ENCODE measurements at places on chromosomes 6 and 20.

DNA sequence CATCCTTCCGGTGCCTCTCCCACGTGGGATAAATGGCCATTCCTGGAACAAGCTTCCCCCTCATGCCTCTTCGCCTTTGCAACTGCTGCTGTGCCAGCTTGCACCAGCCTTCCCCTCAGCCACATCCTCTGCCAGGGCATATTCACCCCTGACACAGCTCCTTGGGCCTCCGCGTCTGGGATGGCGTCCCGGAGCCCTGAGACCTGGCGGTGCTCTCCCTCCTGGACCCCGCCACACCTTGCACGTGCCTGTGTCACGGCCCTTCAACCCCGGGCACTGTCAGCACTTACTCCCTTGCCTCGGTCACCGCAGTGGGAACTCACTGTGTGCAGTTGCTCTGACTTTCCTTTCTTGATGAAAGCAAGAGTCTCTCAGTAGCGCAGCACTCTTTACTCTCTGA, 13.2 kb downstream of the BPHL start:
- DNase-seq: no peak

DNA sequence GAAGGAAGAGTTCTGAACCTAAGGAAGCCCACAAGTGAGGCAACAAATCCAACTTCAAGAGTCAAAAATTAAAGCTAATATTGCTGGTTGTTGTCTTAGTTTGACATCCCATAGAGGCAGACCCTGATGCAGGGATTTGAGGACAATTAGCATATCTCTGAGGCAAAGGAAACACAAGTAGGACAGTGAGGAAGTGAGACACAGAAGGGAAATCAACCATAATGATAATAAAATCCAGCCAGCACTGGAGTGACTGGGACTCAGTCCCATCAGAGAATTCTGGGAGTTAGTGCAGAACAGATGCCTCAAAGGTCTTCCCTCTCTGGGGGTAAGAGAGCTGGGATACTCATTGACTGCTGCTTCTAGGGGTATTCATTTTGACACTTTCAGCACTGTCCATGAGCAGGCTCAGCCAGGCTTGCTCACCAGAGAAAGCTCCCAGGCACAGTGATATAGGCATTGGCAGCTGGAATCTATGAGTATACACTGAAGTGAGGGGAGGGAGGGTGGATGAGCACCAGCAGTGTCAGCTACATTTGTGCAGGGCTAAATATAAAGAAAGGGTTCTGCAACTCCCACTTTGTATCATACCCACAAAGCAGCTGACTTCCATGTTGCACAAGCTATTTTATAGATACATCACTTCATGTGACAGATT, 43.4 kb upstream of the SPTLC3 start:
- DNase-seq: no peak

- no peak for DNase-seq
These were observed 549.4 kb upstream of the SYNCRIP start for GRCh38 chr6:86192123-86192522.

- no peak for DNase-seq
These were observed 51.8 kb upstream of the MYB start for GRCh38 chr6:135129136-135129856.

DNA sequence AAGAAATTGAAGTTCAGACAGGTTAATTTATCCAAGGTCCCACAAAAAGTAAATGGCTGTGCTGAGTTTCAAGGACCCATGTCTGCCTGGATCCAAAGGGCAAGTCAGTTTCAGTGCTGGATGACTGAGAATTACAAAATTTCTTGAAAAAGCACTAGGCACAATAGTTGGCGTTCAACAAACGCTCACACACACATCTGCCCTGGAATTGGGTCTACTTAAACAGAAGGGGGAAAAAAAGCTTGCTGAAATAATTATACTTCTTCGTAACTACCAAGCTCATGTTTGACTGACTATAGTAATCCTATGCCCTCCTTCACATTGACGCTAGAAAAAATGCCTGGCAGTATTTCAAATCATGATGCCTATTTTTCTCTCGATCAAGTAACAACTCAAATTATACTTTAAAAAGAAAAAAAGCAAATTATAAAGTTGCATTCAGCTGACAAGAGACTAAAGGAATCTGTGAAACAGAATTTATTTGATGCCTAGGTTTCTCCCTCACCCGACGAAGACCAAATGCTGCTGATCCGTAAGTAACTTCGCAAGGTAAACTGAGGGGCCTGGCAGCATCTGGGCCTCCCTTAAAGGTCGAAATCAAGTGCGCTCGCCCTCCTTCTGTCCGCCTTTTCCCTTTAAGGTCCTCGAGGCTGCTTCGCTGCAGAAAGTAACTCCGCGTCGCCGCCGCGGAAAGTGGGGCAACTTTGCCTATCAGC, 650 bp upstream of the CD2AP start:
- DNase-seq: no peak
